Stimulated activated naive CD8-positive, alpha-beta T cell treated with anti-CD3 and anti-CD28 coated beads, Interleukin-15, Interleukin-2, amounts not matched to agents 100 U/mL and 50 U/mL, for 24 hours (primary cell): ENCODE measurements at places on chromosomes 5 and 9.
A peak's percentile ranks its signal among the peaks of the same experiment; 100 is the strongest.

DNA sequence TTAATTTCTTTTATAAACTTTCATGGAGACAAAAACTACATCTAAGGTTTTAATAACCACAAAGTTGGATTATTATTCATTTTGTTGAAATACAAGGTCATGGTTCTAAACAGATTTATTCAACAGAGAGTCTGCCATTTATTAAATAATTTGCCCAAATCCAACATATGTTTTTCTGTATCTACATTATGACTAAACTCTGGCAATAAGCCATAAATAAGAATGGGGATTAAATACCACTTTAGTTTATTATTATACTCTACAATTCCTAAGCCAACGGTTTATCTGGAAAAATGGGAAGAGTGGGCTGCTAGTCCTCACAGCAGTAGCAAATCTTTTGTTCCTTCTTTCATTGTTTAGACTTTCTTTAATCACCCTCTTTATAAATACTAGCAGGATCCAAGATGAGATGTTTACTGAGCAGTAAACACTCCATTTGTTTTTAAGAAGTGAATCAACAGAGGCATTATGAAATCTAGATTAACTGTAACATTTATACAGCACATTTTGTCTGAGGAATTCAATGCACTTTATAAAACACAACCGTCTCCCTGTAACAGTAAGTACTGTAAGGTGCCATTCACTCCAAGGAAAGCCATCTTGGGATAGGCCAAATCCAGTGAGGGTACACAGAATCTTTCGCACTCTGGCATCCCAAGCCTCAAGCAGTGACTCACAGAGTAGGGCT lies 89.7 kb downstream of the DROSHA start:
- DNase-seq, result no peak

DNA sequence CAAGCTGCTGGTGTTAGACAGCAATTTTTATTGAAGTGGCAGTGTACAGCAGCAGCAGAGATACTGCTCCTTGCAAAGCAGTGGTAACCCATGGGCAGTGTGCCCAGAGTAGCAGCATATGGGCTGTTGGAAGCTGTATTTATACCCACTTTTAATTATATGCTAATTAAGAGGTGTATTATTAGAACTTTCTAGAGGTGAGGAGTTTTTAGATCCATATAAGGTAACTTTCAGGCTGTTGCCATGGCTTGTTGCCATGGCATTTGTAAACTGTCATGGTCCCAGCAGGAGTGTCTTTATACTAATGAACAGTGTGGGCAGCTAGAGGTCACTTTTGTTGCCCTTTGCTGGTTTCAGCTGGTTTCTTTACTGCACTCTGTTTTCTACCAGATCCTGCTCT lies 3.7 kb upstream of the PJA2 start:
- DNase-seq, result no peak

DNA sequence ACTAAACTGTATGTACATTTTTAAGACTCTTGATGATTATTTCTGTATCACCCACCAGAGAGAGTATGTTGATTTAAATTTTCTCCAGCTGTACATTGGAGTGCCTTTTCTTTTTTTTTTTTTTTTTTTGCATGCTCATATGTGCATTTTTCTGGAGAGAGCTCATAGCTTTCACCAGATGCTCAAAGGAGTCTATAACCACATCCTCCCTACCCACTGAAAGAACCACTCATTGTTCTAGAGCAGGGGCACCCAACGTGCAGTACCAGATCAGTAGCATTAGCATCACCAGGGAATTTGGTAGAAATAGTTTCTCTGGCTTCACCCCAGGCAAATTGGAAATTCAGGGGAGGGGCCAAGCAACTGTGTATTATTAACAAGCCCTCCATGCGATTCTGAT lies 53.9 kb upstream of the TMEM171 start:
- DNase-seq, result no peak

- no peak for DNase-seq
Measured at GRCh38 chr5:82297711-82298110, 19.6 kb upstream of the RPS23 start.

- DNase-seq, result no peak
Measured at GRCh38 chr9:16074963-16075362, 522.1 kb downstream of the CCDC171 start.

- DNase-seq, result no peak
Measured at GRCh38 chr5:60961685-60962084, 16.7 kb downstream of the NDUFAF2 start.

DNA sequence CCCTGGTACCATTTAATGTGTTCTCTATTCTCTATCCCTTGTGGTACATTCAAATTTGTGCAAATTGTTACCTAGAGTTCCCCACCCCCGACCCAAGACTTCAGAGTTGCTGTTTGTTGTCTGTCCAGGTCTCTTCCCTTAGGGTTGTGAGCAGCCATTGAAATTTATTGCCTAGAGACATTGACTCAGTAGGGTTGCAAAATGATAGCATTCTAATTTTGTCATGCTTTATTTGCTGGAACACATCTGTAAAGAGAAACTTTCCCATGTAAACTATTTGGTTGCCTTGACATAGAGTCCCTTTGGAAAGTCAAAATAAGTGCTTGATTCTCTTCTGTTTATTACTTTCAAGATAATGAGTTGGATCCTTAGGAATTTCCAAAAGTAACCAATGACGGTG lies 91.7 kb upstream of the KLF9 start:
- no peak for DNase-seq

- DNase-seq, result no peak
Measured at GRCh38 chr5:96584712-96585111, 77.5 kb upstream of the CAST start.

GRCh38 chr5:11596185-11596584 lies 308.1 kb downstream of the CTNND2 start:
- no peak for DNase-seq

- peak; percentile 17 for DNase-seq
Measured at GRCh38 chr5:168219515-168220410, 71.7 kb upstream of the WWC1 start.

DNA sequence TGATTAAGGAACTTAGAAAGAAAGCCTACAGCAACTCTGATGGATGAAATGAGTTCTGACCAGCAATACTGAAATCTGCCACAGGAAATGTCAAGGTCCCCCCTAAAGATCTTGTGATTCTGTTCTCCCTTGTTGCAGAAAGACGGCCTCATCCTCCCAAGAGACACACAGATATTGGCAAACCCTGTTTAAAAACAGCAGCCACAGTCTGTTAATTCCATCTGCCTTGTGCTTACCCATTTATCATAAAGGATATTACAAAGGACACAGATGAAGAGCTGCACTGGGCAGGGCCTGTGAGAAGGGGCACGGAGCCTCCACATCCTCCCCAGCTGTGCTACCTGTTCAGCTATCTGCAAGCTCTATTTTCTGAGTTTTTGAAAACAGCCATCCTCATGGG lies 15.2 kb downstream of the RAPGEF1 start:
- no peak for DNase-seq

GRCh38 chr9:83036043-83036442 lies 26.9 kb downstream of the RASEF start:
- DNase-seq, result no peak

DNA sequence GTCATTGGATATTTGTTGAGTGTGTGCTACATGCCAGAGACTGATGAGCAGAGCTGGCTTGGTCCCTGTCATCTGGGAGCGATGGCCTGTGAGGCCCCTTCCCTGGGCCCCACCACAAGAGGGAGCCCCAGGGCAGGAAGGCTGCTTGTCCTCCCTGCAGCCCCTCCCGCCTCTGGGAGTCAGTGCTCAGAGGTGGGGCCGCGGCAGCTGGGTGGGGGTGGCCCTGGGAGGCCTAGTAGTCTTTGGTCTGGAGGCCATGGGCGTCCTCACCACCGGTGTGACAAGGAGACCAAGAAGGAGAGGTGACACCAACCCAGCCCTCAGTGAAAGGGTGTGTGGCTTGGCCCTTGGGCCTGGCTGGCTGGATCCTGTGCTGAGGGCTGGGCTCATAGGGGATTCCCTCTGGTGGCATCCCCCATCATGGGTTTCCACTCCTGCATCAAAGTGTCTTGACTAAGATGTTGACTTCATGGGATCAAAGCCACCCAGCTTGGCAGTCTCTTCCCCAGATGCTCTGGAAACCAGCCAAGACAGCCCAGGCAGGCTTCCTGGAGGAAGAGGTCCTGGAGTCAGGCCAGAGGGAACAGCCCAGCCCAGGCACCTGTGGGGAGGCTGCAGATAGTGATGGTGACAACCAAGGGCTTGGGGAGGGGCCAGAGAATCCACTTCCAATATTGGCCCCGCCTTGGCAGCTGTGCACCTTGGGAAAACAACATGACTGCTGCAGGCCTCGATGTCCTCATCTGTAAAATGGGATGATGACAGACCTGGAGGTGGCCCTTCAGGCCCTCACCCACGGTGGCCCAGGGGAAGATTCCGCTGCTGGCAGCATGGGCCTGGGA lies 166.7 kb downstream of the GAPVD1 start:
- peak; percentile 61 for DNase-seq

- DNase-seq, result no peak
Measured at GRCh38 chr5:37737326-37738056, 102.3 kb downstream of the GDNF start.

DNA sequence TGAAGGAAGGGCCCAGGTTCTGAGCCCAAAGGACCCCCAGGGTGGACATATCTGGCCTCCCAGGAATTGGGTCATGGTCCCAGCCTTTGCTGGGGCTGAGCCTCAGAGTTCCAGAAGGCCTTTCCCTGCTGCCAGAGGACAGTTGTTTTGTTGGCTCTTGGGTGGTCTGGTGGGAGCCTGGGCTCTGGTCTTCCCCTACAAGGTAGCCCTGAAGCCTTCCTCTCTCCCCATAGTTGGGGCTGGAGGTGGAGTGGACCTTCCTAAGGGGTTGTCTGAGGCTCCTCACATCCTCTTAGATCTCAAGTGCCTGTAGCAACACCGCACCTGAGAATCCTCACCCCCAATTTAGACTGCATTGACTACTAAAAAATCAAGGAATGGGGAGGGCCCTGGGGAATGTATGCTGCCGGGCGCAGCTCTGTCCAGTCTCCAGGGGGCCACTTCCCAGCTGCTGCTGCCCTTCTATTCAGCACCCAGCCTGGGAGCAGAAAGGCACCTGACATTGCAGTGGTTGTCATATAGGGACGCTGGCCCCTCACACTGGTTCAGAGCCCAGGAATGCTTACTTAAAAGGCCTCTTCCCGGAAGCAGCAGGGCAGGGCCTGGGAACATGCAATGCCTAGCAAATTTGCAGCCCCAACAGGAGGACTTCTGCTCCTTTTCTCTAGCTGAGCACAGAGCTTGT lies 66.4 kb downstream of the IL31RA start:
- no peak for DNase-seq

DNA sequence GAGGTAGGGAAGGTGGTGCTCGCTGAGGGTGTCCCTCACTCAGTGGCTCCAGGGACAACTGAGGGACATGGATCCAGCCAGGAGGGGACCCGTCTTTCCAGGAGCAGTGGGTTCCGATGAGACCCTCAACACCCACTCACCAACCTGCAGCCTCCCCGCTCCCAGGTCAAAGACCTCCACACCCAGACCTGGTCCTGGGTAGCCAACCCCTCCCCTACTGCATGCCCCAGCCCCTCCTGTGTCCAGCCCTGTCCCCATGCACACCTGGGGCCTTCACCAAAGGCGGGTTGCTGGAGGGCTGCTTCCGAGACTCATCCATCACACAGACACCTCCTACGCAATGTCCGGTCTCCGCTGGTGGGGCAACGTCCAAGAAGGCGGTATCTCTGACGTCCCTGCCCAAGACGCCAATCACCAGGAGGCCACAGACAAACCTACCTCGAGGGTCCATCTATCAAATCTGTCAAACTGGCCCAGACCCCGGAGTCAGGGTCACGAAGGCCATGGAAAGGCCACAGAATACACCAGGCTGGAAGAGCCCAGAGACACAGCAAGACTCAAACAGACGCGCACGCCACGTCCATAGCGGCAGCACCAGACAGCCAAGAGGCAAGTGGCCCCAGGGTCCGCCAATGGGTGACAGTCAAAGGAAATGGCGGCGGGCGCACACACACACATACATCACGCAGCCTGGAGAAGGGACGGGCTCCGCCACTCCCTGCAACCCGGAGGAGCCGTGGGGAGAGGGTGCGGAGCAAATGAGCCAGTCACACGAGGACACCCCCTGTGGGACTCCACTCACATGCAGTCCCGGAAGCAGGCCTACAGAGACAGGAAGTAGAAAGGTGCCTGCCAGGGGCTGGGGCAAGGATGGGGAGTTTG lies 10.8 kb downstream of the NACC2 start:
- DNase-seq, result no peak

DNA sequence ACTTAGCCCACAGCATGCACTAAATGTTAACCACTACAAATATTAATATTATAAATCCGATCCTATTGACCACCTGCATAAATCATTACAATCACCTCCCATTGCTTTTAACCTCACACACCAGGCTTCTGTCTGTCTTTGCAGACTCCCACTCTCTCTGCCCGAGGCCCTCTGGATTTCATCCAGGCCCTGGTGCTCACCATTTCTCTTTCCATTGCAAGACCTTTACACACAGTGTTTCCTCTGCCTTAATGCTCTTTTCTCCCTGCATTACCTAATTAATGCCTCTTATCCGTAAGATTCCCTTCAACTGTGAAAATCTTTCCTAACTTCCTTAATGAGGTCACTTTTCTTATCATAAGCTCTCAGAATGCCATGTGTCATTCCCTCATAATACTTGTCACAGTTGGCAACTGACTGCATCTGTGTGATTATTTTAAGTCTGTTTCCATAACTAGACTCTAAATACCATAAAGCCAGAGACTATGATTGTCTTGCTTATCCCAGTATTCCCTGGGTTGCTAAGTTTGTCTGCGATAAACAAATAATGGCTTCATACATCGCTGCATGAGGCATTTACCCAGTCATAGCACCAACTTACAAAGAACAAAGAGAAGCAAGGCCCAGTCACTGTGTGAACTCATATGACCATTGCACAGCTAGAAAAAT lies 155.1 kb downstream of the CCDC192 start:
- no peak for DNase-seq

GRCh38 chr5:42487077-42487476 lies 63.8 kb downstream of the GHR start:
- no peak for DNase-seq

DNA sequence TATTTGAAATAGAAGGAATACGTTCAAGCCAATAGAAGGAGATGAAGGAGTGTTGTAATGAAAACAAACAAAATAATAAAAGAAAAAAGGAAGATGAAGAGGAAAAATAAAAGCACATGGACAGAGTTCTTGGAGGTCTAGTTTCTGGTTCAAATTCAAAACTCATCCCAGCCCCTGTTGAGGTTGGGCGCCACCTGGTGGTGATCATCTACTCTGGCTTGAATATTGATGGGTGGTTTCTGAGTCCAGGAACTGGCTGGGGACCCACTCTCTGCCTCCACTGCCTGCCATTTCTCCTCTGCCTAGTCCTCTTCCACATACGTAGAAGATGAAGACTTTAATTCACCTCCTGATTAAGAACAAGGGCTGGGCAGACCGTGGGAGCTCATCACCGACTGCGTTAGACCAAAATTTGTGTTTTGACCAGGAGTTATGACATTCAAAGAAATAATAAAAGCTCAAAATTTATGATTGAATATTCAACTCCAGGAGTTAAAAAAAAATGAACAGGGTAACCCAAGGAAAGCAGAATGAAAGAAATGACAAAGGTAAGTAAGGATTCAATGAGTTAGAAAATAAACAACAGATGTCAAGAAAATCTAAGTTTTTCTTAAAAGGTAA lies 99.0 kb upstream of the SLC1A3 start:
- peak; percentile 81 for DNase-seq

- no peak for DNase-seq
Measured at GRCh38 chr5:157835041-157835440, 23.9 kb downstream of the CLINT1 start.

- no peak for DNase-seq
Measured at GRCh38 chr9:89433826-89434225, 64.1 kb downstream of the SEMA4D start.
